ENCODE measurements at places on chromosomes 7 and 10.
A peak's percentile ranks its signal among the peaks of the same experiment; 100 is the strongest.

- DNase-seq = no peak
Measured at GRCh38 chr7:85686401-85687181, 499.7 kb upstream of the SEMA3D start.

DNA sequence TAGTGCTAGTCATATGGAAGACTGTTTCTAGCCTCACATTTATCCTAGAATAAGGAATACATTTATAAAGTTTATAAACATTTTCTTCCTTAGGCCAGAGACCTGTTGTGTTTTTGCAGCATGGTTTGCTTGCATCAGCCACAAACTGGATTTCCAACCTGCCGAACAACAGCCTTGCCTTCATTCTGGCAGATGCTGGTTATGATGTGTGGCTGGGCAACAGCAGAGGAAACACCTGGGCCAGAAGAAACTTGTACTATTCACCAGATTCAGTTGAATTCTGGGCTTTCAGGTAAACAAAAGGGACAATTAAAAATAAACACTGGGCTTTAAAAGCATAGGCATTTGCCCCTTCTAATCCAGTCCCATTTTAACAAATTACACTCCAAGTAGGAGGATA is 4.2 kb downstream of the LIPF start:
- no peak for DNase-seq

DNA sequence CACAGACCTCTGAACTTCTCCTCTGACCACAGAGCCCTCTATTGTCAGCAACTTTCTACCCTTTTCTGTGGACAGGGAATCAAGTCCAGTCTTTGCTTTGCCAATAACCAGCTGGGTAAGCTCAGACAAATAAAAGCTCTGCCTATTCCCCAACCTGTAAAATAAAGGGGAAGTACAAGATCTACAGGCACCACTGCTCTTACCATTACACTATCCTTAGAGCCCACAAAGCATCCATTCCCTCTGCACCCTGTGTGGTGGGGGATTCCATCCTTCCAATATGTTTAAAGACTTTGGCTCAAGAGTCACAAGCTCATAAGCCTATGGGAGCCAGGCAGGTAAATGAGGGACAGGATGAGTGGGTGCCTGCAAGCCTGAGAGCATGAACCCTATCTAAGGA is 88.2 kb downstream of the PARD3 start:
- no peak for DNase-seq

- no peak for DNase-seq
Measured at GRCh38 chr10:122341141-122341810, 33.2 kb upstream of the PLEKHA1 start.

- no peak for DNase-seq
Measured at GRCh38 chr7:22680482-22680911, 46.5 kb upstream of the IL6 start.

- no peak for DNase-seq
Measured at GRCh38 chr10:72075376-72076115, 12.8 kb downstream of the SPOCK2 start.

DNA sequence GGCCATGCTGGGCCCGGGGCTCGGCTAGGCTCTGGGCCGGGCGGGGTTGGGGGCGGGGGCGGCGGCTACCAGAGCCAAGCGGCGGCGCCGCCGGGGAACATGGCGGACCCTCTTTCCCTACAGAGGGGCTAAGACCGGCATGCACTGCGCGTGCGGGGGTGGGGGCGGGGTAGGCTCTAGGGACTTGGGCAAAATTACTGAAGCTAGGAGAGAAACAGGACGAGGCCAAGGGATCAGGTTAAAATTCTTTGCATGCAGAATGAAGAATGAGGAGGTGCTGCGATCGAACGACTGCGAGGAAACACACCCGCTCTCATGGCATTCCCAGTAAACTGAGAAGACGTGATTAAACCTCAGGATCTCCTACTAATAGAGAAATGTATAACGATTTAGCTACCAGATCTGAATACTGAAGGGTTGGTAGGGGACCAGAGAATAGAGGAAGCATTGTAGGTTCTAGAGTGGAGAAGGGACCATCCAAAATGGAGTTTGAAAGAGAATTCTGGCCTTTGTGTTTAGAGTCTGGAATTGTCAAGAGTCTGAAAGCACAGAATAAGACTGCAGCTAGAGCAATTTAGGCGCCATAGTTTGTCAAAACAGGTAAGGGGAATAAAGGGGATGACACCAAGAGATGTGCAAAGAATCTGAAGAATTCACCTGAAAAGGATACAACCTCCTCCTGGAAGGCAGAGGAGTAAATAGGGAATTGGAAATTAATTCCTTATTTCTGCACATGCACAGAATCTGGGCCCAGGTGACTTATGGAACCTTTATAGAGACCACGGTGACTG is at the start of gene PPP3CB:
Gene PPP3CB (minus strand): TSS at position 141 of the 791 bp plus-strand sequence. CDS start 135 bp downstream, at position 6.
- DNase-seq = peak; percentile 97

GRCh38 chr10:128047991-128048818 is 78.0 kb downstream of the MKI67 start:
- DNase-seq = peak; percentile 1

DNA sequence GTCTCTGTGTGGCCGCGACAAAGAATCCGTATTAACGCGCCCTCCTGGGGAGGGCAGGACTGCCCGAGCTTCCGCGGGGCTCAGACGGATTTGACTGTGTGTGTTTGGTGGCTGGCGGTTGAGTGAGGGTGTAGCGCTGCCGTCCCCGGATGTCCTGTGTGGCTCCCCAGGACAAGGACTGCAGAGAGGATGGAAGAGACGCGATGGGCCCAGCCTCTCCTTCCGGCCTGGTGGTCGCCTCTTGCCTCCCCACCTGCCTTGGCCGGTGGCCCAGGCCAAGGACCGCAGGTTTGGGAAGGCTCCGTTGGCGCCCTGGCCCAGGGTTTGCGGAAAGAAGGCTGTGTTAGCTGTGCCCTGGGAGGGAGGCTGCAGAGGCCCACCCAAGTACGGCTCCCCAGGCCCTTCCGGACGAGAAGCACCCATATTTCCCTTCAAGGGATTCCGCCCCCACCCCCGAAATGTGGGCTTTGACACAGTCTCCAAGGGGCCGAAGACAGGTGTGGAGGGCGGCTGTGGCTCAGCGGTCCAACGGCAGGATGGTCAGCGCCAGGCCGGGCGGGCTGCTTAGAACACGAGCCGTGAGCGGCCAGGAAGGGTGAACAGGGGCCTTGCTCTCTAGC is 2.3 kb downstream of the UNCX start:
- no peak for DNase-seq

- DNase-seq = no peak
Measured at GRCh38 chr7:70883750-70884439, 248.0 kb upstream of the GALNT17 start.

GRCh38 chr7:29063872-29064271 is 82.5 kb downstream of the CPVL start:
- DNase-seq = no peak

- DNase-seq = no peak
Measured at GRCh38 chr10:132028706-132029105, 37.0 kb upstream of the JAKMIP3 start.

- DNase-seq = no peak
Measured at GRCh38 chr10:91035650-91036292, 114.9 kb upstream of the ANKRD1 start.

- no peak for DNase-seq
Measured at GRCh38 chr7:83161899-83162401, 734 bp downstream of the PCLO start.

DNA sequence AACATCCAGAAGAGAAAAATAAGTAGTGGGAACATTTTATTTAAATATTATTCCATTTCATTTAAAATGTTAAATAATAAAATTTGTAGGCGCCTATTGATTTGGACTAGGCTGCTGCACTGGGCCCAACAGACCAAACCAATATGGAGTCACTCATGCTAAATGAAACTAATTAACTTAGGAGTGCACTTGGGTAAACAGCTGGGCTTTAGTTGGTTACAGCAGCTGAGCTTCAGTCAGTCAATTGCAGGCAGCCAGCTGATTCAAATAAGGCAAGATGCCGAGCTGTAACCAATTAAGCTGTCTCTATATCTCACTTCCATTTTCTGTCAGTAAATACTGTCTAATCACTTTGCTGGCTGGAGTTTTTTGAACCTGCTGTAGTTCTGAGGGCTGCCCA is 102.1 kb upstream of the WDR11 start:
- no peak for DNase-seq

- no peak for DNase-seq
Measured at GRCh38 chr7:120431016-120431415, 158.0 kb downstream of the KCND2 start.

DNA sequence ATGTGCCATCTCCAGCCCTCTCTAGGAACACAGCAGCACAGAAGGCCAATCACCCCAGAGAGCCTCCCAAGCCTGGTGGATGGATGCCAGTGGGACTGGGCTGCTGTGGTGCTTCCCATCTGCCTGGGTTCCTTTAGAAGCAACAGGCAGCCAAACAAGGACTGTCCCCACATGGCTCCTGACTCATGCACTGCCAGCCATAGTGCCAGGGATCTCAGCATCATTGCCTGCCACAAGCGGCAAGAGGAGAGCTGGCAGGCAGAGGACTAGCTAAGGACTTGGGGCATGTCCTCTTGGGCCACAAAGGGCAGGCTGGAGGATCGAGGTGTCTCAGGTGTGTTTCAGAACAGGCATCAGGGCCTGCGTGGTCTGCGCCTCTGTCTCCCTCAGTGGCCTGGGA is 23.4 kb upstream of the FIGNL1 start:
- no peak for DNase-seq

- DNase-seq = no peak
Measured at GRCh38 chr10:101379663-101380352, 25.8 kb downstream of the BTRC start.

GRCh38 chr7:28992798-28993197 is 34.7 kb upstream of the TRIL start:
- no peak for DNase-seq

DNA sequence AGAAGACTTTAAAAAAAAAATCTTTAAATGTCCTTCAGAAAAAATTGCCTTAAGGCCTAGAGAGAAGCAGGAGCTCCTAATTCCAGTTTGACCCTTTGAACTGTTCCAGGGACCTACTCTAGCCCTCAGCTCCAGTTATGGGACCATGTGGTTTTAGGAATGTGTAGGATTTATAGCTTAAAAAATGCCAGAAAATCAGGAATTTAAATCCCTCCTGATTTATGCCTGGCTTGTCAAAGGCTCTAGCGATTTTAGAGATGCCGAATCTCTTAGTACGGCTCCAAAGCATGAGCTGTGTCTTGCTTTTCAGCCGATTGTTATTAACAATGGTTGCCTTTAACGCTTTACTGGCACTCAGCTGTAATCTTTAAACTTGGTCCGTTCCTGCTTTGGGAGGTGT is 130.6 kb upstream of the NPVF start:
- DNase-seq = no peak

GRCh38 chr10:133245439-133246235 is 8.0 kb downstream of the VENTX start:
- DNase-seq = no peak

- peak; percentile 59 for DNase-seq
Measured at GRCh38 chr7:139709485-139709884, 68.3 kb downstream of the HIPK2 start.

- no peak for DNase-seq
Measured at GRCh38 chr10:133162178-133162909, 2.3 kb downstream of the KNDC1 start.

GRCh38 chr7:71784180-71784579 is 628.0 kb downstream of the CALN1 start:
- peak; percentile 24 for DNase-seq

DNA sequence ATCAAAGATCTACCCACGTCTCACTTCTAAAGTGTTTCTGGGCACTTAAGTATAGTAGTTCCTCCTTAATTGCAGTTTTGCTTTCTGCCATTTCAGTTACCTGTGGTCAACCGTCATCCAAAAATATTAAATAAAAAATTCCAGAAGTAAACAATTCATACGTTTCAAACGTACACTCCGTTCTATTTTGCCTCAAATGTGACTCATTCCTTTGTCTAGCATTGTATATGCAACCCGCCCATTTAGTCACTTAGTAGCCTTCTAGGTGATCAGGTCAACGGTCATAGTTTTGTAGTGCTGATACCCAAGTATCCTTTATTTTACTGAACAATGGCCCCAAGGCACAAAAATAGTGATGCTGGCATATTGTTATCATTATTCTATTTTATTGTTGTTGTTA is 33.8 kb downstream of the HGF start:
- no peak for DNase-seq

DNA sequence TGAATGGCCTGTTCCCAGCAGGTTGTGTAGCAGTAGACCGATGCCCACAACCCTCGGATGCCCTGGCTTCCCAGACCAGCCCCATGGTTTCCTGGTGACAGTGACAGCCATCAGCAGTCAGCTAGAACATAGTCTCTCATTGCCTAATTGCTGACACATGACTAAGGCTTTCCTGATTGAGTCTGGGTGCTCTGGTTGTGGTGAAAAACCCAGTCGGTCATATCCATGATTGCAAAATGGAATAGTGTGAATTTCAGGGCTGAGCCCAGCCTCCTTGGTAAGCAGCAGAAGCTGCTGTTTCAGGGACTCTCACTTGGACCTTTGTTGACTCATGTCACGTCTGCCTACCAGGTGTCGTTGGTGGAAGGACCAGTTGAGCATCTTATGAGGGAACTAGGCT is 36.6 kb downstream of the POR start:
- peak; percentile 34 for DNase-seq

DNA sequence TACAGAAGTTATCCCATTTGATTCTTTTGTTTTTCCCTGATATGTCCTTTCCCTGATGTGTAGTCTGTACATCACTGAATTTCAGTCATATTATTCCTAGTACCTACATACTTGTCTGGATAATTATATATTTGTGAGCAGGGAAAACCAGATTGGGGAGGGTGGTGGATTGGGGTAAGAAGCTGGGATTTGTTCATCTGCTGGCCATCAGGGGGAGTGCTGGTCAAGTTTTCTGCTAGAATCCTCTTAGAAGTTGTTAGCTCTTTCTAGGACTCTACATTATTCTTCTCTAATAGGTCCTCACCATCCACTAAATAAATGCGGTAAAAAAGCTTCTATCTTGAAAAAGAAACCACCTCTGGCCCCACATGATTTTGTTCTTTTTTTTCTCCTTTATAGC is 232.7 kb upstream of the TAC1 start:
- DNase-seq = peak; percentile 3

DNA sequence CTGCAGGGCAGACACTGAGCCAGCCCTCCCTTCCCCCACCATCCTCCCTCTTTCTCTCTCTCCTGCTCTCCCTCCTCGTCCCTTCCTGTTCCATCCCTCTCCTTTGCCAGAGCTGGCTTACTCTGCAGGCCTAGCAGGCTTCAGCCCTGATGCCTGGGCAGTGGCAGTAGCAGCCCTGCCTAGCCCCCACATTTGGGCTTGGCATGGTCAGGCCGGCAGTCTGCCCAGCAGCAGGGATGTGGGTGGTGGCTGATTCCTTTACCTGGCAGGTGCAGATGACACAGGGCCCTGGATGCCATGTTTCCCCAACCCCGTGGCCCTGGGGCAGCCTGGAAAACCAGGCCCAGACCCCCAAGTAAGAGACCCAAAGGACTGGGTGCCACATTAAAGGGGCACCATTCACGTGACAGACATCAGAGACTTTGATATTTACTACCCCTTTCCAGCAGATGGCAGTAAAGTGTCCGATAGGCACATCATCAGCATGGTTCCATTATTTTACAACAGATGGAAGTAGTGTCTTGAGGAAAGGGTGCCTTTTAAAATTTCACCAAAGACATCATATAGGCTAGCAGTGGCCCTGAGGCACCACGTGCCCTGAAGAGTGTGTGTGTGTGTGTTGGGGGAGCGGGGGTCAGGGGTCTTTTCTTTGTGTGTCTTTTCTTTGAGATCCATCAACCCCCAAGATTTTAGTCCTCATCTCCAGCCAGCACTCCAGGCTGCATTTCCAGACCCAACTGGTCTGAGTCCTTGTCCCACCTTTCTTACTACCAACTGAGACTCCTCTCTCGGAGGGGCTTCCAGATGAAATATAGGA is 5.9 kb downstream of the KCP start:
- peak; percentile 54 for DNase-seq

- DNase-seq = peak; percentile 67
Measured at GRCh38 chr10:6382081-6382480, 179.3 kb downstream of the PFKFB3 start.
